IMR-90 (cell line): ENCODE measurements at places on chromosomes 6 and 20. TPM values are rescaled to one million over a fixed set of nuclear protein-coding genes. Genes with fewer than 3 reads are reported as not detected.

DNA sequence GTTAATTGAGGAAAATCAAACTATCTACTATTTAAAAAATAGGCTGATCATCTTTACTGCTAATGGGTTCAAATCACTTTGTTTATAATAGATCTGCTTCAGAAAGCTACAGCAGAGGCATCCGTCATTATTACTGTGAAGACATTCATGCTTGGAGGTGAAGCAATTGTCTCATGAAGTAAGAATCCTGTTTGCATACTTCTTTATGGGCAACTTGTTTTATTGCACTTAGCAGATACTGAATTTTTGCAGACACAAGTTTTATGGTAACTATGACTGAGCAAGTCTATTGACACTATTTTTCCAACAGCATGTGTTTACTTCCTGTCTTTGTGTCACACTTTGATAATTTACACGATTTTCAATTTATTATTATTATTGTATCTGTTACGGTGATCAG is 573.9 kb downstream of the RFPL4B start:
- DNase-seq, result no peak

MTFR2 gene
- 6.0 and 7.2 TPM in 2 replicates for polyA plus RNA-seq

DNA sequence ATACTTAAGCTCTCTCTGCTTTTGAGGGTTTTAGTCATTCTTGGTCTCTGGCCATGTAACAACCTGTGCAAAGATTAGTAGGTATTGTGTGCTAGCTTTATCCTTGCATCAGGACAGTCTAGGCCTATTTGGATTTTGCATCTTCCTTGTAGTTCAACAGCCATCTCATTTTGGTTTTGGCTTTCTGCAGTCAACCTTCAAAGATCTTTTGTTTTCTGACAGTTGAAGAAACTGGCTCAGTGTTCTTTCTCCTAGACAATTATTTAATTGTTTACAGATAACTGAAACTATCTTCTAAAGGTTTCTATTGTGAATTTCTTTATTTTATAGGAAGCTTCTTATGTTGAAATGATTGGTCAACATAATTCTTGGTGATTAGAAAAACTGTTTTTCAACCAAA is 307.5 kb downstream of the CDKAL1 start:
- DNase-seq, result no peak

SMOC2 gene
- polyA plus RNA-seq, result not detected in 2 replicates

DNA sequence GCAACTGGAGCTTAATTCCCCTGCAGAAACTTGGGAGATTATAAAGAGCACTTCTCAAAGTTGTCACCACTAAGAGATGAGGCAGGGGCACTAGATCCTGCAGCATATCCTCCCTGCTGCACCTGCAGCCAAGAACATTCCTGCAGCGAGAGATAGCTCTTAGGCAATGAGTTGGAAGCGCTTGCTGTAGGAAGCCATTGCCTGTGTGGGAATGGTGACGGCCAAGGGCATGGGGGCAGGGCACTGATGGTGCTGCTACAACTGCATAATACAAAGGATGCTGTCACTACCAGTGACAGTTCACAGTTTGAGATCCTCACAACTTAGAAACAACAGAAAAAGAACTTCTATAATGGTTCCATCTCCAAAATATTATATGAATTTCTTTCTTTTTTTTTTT is 89.9 kb downstream of the CDS2 start:
- DNase-seq, result no peak

- no peak for DNase-seq
These were observed 36.3 kb downstream of the FAM50B start for GRCh38 chr6:3885262-3886036.
